ENCODE measurements at places on chromosomes 6 and 20.
A peak's percentile ranks its signal among the peaks of the same experiment; 100 is the strongest.

- DNase-seq: peak; percentile 70
These were observed 13.6 kb downstream of the ITPA start for GRCh38 chr20:3222635-3223600.

GRCh38 chr6:111230351-111231089 is 143.2 kb downstream of the SLC16A10 start:
- DNase-seq: no peak

- no peak for DNase-seq
These were observed 1.3 kb downstream of the FLOT1 start for GRCh38 chr6:30741063-30741779.

GRCh38 chr6:75428204-75428603 is 65.4 kb downstream of the FILIP1 start:
- no peak for DNase-seq

All from left renal pelvis (tissue), 4 donors.